Activated T-cell treated with anti-CD3 and anti-CD28 coated beads, Interleukin-2, amount 50 U/mL, for 1 hour (primary cell): ENCODE measurements at places on chromosomes 7 and 10.

GRCh38 chr10:79293841-79294581 is 53.3 kb upstream of the PPIF start:
- no peak for DNase-seq

DNA sequence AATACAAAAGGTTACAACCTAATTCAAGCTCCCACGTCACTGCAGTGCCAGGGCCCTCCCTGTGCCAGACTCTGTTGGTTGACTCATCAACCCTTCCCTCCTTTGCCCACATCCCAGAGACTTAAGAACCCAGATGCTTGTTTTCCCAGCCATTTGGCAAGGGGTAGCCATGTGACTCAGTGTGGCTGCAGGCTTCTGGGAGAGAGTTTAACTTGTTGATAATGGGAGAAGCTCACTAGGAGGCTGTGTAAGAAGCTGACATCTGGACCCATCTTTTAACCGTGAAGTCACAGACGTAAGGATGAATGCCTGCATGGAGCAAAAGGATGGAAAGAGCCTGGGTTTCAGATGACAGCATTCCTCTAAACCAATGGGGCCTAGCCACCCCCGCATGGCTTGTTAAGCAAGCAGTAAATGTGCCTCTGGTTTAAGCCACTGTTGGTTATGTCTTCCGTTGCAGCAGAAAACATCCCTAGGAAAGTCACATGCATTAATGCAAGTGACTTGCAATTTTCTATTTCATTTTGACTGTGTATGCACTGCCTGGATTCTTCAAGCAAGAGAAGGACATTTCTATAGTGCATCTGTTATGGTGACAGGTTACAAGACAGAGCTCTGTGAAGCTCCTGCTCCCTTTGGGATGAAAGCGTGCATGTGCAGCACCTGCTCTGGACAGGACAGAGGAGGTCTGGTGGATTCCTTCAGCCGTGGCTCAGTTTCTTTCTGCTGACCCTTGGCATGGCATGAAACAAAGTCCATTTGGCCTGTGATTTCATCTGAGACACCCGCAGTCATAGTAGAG is 57.5 kb upstream of the CREB5 start:
- DNase-seq, result no peak

- DNase-seq, result no peak
Observed at GRCh38 chr7:157379493-157379892, 42.7 kb downstream of the DNAJB6 start.

- no peak for DNase-seq
Observed at GRCh38 chr7:30950197-30950596, 13.6 kb upstream of the GHRHR start.

- DNase-seq, result no peak
Observed at GRCh38 chr7:40851001-40851400, 716.2 kb downstream of the SUGCT start.

DNA sequence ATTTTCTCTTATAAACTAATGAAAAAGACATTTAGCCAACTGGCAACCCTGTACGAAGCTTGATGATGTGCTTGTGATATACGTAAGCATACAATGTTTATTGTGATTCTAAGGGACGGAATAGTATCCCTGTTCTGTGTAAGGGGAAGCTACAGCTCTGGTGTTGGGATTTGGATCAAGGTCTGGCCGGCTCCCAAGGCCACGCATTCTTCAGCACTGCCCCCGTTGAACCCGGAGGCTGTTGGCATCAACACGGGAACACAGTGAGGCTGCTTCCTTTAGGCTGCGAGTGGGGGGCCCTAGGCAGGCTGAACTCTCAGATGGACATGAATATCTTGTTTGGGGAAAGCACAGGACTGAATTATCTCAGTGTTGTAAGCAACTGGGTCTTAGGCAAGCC is 180.6 kb downstream of the CAMK1D start:
- no peak for DNase-seq

- DNase-seq, result no peak
Observed at GRCh38 chr7:24722386-24723177, 34.7 kb downstream of the GSDME start.

- DNase-seq, result no peak
Observed at GRCh38 chr7:28988810-28989209, 30.7 kb upstream of the TRIL start.

GRCh38 chr7:24505968-24506367 is 67.3 kb upstream of the PALS2 start:
- DNase-seq, result no peak

DNA sequence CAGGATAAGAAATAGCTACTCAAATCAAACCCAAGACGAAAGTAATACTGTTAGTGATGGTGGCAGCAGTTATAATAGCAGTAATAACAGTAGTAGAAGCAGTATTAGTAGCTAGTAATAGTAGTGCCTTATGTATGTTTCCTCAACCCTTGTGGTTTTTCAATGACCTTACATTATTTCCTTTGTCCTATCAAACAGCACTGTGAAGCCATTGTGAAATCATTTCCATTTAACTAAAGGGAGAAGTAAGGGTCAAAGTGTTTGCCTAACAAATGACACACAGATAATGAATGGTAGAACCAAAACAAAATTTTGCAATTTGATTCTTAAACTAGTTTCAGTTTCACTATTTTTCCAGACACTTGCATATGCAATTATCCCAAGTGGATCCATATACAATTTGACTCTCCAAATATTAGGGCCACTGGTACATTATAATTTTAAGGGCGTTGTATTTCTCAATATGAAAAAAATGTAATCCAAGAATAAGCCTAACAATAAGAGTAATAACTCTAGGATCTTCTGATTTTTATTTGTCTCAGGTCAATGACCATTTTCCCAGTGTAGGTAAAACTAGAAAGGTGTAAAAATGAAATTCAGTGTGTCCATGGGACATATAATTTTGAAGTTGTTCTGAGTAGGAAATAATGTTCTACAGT is 33.7 kb upstream of the TMEM26 start:
- no peak for DNase-seq

DNA sequence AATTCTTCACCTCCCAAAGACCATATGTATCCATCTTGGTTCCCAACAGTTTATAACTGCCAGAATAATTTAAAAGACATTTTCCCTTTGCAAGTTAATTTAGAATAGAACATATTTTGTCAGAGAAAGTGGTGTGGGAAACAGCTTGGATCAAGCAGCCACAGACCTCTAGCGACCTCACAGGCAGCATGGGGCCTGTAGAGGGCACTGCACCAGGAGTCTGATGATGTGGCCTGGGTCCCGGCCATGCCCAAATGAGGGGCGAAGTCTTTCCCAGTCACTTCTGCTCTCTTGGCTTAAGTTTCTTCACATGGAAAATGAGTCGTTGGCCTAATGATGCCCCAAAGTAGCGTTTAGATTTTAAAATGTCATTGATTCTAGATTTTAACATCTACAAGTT is 243.2 kb downstream of the SDK1 start:
- no peak for DNase-seq

DNA sequence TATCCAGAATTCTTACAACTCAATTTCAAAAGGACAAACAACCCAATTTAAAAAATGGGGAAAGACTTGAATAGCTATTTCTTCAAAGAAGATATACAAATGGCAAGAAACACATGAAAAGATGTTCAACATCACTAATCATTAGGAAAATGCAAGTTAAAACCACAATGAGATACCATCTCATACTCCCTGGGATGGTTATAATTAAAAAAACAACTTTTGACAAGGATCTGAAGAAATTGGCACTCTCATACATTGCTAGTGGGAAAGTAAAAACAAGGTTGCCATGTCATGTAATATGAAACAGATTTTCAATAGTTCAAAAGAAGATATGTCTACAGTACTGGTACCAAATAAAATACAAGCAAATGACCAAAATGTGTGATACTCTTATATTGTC is 9.0 kb downstream of the OAT start:
- no peak for DNase-seq

- no peak for DNase-seq
Observed at GRCh38 chr7:3861941-3862340, 560.9 kb downstream of the SDK1 start.

DNA sequence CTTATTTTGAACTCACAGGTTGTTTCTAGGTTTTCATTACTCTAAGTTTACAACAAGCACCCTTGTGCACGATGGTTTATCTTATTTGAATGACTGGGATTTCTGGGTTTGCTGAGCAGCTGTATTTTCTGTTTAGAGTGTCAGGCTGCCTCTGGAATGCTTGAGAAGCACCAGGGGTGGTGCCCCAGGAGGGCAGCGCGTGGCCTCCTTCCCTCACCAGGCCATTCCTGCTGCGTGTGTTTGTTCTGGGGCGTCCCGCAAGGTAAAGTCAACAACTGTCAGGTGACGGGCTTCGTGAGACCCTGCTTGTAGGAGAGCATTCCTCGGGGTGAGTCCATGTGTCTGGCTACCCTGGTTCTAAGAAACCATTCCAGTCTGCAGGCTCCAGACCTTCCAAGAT is 54.9 kb downstream of the FAM171A1 start:
- DNase-seq, result no peak

DNA sequence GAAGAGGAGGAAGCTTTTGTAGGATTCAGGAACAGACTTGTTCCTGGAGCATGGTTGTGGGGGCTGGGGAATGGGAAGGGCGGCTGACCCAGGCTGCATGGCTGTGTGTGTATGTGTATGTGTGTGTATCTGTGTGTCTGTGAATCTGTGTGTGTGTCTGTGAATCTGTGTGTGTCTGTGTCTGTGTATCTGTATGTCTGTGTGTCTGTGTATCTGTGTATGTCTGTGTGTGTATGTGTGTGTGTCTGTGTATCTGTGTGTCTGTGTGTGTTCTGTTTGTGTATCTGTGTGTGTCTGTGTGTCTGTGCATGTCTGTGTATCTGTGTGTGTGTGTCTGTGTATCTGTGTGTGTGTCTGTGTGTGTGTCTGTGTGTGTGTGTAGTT is 6.6 kb upstream of the STX1A start:
- DNase-seq, result no peak
